ENCODE measurements at places on chromosomes 12 and 14.

GRCh38 chr12:66036317-66036716 is 94.2 kb downstream of the LLPH start:
- no peak for DNase-seq

DNA sequence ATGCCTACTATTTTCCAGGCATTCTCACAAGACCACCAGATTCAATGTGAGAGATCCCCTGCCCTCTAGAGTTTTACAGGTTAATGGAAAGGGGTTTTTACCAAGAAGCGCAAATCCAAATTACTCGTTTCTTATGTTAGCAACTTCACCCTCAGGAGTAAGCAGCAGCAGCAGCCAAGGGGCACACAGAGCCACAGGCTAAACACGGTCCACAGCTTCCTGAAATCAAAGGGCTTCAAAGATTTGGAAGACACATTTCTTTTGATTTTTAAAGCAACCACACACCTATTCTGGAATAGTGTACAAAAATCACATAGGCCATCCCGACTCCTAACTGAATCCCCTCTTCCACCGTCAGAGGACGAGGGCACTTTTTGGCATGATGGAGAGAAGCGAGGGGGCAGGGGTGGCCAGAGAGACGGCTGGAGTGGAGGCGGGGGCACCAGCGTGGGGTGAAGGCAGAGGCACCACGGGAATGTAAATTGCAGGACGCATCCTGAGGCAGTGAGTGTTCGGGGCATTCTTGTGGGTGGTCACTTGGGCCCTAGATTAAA is 107.0 kb downstream of the ARF6 start:
- DNase-seq, result no peak

GRCh38 chr12:71626098-71626497 is 37.5 kb downstream of the ZFC3H1 start:
- no peak for DNase-seq

GRCh38 chr14:71399057-71399487 is 491.8 kb downstream of the PCNX1 start:
- DNase-seq, result no peak

DNA sequence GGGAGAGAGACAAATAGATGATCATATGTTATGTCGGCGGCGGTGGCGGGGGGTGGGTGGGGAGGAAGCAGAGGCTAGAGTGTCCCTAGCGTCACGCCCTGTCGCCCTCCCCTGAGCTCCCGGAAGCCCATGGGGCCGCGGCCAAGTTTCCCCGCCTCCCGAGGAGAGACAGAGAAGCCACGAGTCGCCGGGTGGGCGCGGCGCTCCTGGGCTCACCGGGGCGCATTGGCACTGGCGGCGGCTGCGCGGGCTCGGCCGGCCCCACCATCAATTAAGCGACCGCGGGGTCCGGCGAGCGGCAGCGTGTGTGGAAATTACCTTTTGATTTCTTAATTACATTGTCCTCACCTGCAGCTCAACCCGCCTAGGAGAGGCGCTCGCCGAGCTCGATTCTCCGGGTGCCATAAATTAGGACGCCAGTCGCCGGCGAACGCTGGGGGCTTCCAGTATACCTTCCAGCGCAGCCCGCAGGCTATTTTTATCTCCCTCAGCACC is 119.9 kb upstream of the LHX5 start:
- DNase-seq, result peak; percentile 36

- no peak for DNase-seq
These were observed 7.3 kb upstream of the MYO1A start for GRCh38 chr12:57057067-57057751.

- DNase-seq, result no peak
These were observed 77.0 kb downstream of the RBM19 start for GRCh38 chr12:113889076-113889475.

DNA sequence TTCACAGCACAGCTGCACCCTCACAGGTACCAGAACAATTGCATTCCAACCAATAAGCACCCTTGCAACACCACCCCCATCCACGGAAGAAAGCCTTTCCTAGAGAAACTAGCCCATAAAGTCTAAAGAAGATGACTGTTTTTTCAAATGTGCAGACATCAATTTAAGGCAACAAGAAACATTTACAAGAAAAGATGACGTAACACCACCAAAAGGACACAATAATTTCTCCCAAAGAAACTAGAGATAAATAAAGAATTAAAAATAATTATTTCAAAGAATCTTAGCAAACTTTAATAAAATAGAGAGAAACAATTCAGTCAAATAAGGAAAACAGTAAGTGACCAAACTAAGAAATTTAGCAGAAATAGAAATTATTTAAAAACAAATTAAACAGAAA is 352.3 kb upstream of the ATXN7L3B start:
- DNase-seq, result no peak

GRCh38 chr12:106908561-106908960 is 47.1 kb upstream of the TMEM263 start:
- no peak for DNase-seq

DNA sequence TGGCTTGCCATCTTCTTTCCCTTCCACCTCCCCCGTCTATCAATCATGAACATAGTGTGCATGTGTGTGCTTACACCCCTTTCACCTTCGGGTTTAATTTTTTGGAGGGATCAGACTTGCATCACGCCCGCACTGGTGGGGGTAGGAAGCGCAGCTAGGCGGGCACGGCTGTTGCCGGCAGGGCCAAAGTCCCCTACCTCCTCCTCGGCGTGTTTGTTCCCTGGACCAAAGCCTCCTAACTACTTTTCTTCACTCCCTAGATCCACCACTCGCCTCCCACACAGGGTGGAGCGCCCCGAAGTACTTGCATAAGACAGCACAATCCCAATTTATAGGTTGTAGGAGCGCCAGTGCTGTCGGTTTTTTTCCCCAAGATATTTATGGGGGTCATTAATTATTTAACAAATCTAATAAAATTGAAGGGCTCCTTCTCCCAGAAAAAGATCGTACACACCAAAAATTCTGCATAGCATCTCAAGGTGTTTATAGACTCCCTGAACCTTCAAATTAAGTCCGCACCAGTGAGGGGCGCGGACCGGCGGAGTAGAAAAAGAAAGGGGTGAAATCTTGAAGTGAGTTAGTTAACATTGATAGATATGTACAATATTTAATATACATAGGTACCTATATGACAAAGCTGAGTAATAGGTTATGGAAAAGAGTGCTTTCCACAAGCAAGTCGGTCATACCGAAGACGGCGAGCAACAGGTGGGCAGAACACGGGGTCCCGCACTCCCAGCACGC is 717 bp downstream of the PKP2 start:
- no peak for DNase-seq

GRCh38 chr14:24941719-24942118 is 108.2 kb downstream of the STXBP6 start:
- DNase-seq, result peak; percentile 77

DNA sequence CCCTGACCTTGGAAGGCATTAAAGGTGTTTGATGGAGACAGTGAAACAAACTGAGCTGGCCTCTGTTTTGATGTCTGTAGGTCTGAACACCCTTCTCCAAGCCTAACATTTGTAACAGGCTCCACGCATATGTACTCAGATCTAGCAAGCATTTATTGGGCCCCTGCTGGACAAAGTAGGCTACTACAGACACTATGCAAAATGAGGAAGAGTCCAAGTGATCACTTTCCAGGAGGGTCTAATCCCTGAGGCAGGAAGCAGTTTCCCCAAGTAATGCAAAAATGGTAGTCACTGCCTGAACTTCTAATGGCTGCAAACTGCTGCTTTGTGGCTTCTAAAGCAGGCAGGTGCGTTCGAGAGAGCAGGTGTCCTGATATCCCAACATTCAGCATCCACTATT is 405.8 kb downstream of the MED13L start:
- peak; percentile 58 for DNase-seq

DNA sequence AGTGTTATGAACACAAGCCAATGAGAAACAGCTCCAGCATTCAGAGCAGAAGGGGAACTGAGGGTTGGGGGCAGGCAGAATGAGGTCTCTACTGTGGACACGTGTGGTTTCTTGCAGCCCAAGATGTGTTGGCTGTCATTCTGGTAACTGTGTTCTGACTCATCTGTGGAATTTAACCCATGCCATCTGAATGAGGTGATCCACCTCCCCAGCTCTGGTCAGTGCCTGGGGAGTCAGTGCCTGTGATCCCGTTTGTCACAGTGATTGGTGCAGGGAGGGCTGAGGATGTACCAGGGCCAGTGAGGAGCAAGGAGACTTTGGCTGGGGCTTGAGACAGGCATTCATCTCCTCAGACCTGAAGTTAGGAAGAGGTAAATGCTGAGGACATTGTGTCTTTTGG is 216.8 kb downstream of the MSRB3 start:
- DNase-seq, result no peak

GRCh38 chr12:108368089-108368488 is 29.0 kb upstream of the CMKLR1 start:
- DNase-seq, result no peak

DNA sequence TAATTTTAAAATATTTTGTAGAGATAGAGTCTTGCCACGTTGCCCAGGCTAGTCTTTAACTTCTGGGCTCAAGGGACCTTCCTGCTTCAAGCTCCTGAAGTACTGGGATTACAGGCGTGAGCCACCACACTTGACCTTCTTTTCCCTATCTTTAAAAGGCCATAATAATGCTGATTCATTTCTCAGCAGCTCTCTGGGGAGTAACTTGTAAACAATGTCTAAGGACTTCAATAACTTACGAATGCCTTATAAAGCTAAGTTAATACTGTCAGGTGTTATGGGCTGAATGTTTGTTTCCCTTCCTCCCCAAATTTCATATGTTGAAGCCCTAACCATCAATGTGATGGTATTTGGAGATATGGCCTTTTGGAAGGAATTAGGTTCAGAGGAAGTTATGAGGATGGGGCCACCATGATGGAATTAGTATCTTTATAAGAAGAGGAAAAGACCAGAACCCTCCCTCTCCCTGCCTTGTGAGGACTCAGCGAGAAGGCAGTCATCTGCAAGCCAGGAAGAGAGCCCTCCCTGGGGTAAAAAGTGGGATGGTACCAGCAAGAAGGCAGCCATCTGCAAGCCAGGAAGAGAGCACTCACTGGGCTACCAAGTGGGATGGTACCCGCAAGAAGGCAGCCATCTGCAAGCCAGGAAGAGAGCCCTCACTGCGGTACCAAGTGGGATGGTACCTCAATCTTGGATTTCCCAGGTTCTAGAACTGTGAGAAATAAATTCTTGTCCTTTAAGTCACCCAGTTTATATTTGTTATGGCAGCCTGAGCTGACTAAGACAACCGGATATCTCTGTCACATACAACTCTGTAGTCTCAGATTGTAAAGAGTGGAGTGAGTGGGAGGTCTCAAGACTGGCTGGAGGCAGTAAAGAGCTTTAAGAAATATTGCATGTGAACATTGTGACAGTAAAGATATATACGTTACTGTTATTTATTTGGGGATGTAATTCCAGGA is 16.3 kb upstream of the YBX3 start:
- no peak for DNase-seq

- DNase-seq, result no peak
These were observed 758.4 kb downstream of the BCL11B start for GRCh38 chr14:98513558-98513957.

GRCh38 chr14:55789406-55789805 is 209.4 kb downstream of the KTN1 start:
- no peak for DNase-seq

- DNase-seq, result no peak
These were observed 199.9 kb downstream of the PHETA1 start for GRCh38 chr12:111169032-111169431.

DNA sequence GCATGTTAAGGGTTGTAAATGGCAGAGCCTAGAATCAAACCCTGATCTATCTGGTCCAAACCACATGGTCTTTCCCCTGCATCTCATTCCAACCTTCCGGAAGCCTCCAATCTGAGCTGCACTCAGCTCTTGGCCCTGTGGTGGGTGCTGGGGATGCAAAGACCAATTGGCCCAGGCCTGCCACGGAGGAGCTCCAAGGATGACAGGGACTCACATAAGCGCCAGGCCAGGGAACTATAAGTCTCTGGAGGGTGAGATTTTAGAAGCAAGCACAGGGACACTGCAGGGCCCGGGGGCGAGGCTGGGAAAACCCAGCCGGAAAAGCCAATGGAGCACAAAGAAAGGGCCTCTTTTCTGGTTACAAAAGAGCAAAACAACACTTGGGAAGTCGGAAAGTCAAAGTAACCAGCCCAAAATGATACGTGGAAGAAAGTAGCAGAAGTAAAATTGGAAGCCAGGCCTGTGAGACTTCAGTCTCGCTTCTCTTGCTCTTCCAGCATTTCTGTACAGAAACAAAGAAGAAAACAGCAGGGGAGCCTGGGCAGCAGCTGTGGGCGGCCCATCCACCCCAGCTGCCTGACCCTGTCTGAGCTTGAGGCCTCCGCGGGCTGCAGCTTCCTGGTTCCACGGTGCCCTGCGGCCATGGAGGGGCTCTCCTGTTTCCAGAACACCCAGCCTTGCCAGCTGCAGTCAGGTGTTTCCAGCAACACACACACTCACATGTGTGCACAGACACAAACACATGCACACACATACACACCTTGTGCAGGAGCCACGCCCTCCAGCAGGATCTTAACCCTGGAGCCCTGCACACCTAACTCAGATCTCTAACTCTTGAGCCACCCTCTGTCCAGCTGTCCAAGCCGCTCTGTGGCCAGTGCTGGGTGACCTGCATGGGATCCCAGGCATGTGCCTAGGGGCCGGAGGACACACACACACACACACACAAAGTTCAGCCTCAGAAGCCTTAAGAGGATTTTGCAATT is 178.2 kb downstream of the BCL11B start:
- no peak for DNase-seq

DNA sequence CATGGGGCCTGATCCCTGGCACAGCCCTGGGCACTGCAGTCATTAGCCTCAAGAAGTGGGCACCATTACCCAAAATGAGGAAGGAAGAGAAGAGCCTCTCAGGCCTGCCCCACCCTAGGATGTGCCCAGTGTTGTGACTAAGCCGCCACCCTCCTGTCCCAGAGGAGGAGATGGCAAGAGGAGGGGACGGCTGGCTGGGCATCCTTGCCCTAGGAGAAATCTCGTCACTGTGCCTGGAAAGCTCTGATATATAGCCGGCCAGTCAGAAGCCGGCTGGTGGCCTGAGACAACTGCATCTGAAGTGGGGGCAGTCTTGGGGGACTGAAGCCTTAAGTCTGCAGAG is 115.2 kb downstream of the LGMN start:
- DNase-seq, result no peak

GRCh38 chr12:2529807-2530206 is 265.0 kb upstream of the FKBP4 start:
- no peak for DNase-seq

DNA sequence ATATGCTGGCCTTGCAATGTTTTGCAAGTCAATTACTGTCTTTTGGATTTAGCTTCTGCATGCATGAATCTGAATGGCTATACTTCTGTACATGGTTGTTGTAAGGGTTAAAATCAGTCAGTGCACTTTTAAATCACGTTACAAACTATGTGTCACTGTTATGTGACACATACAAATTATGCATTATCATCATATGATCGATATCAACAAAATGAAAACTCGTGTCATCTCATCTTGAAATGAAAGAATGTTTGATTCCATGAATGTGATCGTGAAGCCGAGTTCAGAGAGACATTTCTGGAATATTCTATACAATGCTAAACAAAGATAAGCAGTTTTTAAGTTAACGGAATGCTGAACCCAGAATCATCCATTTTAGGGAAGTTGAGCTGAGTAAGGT is 116.5 kb downstream of the HMGA2 start:
- no peak for DNase-seq

GRCh38 chr12:69492739-69493138 is 22.6 kb downstream of the FRS2 start:
- DNase-seq, result no peak

GRCh38 chr14:103361867-103362266 is 23.3 kb upstream of the MARK3 start:
- DNase-seq, result no peak

Measured in NCI-H187 (cell line).